Activated T-cell treated with anti-CD3 and anti-CD28 coated beads for 24 hours (primary cell): ENCODE measurements at places on chromosomes 5 and 9.

GRCh38 chr9:112166176-112167140 is 8.6 kb downstream of the SUSD1 start:
- DNase-seq, result no peak

GRCh38 chr9:37943345-37944265 is 39.7 kb upstream of the SLC25A51 start:
- no peak for DNase-seq

- no peak for DNase-seq
Measured at GRCh38 chr5:80884929-80885328, 75.2 kb upstream of the RASGRF2 start.

- DNase-seq, result no peak
Measured at GRCh38 chr9:120324461-120324860, 255.5 kb downstream of the CDK5RAP2 start.

DNA sequence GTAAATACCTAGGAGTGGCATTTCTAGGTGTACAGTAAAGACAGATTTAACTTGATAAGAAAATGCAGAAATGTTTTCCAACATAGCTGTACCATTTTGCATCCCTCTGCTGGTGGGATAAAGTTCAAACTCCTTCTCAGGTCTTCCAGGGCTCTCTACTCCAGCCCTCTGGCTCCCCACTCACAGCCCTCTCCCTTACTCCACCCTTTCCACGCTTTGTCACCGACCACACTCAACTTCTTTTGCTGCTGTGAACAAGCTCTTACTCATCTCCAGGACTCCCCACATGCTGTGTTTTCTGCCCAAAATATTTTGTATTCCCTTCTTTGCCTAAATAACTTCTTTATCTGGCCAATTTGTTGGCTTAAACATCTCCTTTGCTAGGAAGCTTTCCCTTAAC is 90.6 kb upstream of the OSMR start:
- no peak for DNase-seq

- DNase-seq, result no peak
Measured at GRCh38 chr5:159161361-159162214, 47.8 kb downstream of the RNF145 start.

- no peak for DNase-seq
Measured at GRCh38 chr5:159345861-159346260, 15.6 kb upstream of the IL12B start.

DNA sequence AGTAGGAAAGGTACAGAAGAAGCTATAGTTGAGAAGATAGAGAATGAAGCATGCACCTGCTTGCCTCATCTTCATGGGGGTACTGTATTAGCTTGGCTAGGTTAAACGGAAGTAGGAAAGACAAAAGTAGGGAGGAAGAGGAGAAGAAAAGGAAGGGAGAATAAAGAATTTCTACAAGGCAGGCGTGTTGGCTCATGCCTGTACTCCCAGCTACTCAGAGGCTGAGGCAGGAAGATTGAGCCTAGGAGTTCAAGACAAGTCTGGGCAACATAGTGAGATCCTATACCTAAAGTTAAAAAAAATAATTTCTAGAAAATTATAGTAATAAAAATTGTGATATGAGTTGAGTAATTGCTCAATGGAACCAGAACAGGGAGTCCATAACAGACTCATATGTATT is 61.9 kb downstream of the APTX start:
- no peak for DNase-seq
